ENCODE measurements at places on chromosomes 5 and 9.
A peak's percentile ranks its signal among the peaks of the same experiment; 100 is the strongest.

- peak; percentile 58 for DNase-seq
Measured at GRCh38 chr5:159061179-159061796, 38.4 kb downstream of the EBF1 start.

DNA sequence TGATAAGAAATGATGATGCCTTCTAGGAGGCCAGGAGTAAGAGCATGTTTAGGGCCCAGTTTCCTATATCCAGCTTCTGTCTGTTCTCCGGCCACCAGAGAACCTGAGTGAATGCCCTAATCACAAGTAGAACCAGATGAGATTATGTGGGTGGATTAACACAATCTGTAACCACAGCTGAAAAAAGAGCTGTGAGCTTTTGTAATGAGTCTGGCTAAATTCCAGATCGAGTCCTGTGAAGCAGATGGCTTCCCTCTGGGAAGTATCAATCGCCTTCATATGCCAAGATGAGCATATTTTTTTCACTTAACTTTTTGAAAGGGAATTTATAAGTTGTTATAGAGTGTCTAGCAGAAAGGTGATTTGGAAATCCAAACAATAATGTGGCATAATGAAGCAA lies 99.8 kb downstream of the NNT start:
- DNase-seq = peak; percentile 90

GRCh38 chr9:89677702-89678395 lies 73.0 kb downstream of the GADD45G start:
- DNase-seq = no peak

DNA sequence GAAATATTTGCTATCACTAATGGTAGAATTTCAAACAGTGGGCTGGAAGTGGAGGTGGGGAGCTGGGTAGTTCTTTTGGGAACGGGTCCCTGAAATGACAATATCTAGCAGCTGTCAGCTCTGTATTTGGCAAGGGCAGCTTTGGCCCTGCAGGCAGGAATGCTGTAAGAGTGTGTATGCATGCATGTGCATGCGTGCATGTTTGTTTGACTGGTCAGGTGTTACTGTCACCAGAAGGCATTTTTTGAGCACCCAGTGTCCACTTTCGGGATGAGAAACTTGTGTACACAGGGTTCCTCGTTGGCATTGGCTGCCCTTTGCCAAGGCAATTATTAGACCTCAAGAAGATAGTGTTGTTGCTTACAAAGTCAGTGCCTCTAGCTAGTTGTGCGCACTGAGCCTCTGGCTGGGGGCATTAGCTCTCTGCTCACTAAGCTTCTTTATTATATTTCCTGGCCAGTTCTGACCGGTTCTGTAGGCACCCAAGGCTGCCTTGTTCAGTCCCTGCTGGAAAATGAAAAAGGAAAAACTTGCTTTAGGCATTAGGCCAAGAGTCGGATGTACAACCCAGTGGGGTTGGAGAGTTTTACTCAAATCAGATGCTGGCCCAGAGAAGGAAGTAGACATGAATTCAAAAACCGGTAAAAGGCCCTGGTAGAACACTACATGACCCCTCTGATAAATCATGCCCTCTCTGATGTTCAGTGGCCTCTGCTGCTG lies 2.0 kb downstream of the CYFIP2 start:
- DNase-seq = peak; percentile 69

DNA sequence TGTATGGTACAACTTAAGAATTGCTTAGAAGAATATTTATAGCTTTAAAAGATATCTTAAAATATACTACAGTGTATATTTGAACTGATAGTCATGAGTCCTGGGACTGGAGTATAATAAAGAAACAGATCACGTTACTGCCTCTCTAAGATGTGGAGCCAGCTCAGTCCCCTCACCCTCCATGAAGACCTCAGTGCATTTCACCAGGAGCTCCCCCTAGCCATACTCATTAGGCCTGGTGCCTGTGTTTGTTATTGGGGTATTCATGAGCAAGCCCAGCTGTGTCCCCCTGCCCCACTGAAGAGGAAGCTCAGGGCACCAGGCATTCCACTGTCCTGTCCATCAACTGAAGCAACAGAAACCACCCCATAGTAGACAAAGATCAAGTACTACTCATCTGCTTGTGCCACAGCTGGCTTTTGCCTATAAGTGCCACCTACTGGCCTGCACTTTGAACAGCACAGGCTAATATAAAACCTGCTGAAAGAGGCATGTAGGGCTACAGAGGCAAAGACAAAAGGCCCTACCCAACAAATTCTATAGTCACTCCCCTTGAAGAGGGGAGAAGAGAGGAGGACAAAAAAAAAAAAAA lies 850.2 kb upstream of the NUDT12 start:
- peak; percentile 15 for DNase-seq

- no peak for DNase-seq
Measured at GRCh38 chr5:76836585-76836984, 13.2 kb upstream of the S100Z start.

DNA sequence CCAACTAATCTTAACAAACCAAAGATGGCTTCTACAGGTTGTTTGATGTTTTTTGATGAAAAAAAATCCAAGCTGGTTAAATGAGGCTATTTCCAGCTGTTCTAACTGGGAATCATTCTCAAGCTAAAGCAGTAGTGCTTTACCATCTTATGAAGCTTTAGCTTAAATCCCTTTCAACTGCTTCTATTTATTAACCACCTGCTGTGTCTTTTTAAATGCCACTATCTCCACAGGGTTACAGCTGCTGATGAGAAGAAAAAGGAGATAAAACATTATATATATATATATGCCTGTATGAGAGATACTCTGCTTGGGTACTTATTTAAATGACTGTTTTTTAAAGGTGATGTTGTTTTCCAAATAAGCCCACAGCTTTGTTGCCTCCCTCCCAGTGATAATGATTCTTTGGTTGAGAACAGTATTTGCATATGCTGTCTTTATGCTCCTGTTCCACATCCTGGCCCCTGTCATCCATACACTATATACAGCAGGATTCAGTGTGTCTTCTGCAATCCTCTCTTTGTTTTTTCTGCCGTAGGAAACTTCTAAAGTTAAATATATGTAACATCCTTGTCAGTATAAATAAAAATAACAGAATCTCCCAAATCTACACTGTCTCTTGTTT lies 164.0 kb downstream of the PAM start:
- no peak for DNase-seq

GRCh38 chr5:1648806-1649205 lies 125.0 kb upstream of the LPCAT1 start:
- no peak for DNase-seq

DNA sequence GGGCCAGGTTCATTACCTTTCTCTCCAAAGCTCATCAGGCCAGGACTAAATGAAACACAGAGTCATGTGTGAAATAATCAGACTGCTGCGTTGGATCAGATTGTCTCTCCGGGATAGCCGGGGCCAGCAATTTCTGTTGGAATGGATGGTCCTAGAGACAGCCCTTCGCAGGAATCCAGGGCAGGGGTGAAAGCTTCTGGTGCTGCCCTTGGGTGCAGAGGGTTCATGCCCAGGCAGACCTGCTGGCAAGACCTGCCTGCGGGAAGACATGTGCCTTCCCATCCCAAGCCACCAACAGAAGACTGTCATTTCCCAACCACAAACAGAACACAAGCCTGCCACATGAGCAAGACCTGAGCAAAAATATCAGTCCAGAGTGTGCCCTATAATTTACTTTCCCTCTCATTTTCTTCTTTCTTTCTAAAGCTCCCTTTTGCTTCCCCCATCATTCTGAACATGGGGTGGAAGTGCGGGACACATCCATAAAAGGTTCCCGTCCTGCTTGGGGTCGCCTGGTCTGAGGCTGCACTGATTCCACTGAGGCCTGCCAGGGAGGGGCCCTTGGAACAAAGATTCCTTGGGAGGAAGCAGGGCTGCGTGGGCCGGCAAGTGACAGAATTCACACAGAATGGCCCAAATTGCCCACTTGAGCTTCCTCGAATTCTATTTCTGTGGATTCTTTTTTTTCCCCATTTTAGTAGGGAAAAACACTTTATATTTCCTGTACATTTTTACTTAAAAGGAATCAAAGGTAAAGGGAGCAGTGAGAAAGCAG lies 57.3 kb downstream of the UBE2QL1 start:
- DNase-seq = no peak

GRCh38 chr9:134626571-134627416 lies 14.8 kb upstream of the COL5A1 start:
- no peak for DNase-seq

GRCh38 chr9:133762488-133763271 lies 24.5 kb upstream of the SARDH start:
- DNase-seq = no peak

Data from cerebellar cortex (tissue), 1 donor.